ENCODE measurements at places on chromosomes 11 and 22. TPM values are rescaled to one million over a fixed set of nuclear protein-coding genes. Genes with fewer than 3 reads are reported as not detected.

- DNase-seq, result no peak
- H3K36me3 ChIP-seq, result no peaks in the 10 kb centered on the region
- H3K4me3 ChIP-seq, result peak overlapping the region; percentile 7
Observed at GRCh38 chr22:45455212-45455611, 41.7 kb downstream of the RIBC2 start.

DNA sequence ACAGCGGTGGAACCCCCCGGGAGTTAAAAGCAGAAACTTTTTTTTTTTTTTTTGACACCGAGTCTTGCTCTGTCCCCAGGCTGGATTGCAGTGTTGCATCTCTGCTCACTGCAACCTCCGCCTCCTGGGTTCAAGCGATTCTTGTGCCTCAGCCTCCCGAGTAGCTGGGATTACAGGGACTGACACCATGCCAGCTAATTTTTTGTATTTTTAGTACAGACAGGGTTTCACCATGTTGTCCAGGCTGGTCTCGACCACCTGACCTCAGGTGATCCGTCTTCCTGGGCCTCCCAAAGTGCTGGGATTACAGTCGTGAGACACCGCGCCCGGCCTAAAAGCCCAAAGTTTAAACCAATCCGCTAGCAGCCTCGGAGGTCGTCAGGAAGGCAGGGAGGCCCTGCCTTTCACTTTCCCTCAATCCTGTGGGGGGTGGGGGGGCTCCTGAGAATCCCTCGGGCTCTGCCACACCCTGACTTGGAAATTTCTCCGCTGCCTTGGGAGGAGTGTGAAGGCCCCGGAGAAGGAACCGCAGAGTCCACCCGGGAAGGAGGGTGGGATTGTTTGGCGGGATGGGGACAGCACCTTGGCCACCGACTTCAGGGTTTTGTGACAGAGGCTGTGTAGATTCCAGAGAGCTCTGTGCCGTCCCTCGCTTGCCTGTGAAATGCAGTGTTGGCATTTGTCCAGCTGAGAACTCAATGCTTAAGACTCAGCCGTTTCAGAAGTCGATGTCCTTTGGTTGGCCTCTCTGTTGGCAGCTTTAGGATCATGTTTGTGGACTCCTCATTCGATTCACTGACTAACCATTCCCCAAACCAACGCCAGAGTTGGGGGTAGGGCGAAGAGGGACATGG is 1.0 kb downstream of the ARHGAP8 start:
- H3K27me3 ChIP-seq, result no peaks in the 10 kb centered on the region
- H3K4me1 ChIP-seq, result peaks cover 51% of the 10 kb centered on the region
- H3K36me3 ChIP-seq, result no peaks in the 10 kb centered on the region
- no peak for DNase-seq

The CRYBB3 gene
- total RNA-seq, result 0.54 TPM

DNA sequence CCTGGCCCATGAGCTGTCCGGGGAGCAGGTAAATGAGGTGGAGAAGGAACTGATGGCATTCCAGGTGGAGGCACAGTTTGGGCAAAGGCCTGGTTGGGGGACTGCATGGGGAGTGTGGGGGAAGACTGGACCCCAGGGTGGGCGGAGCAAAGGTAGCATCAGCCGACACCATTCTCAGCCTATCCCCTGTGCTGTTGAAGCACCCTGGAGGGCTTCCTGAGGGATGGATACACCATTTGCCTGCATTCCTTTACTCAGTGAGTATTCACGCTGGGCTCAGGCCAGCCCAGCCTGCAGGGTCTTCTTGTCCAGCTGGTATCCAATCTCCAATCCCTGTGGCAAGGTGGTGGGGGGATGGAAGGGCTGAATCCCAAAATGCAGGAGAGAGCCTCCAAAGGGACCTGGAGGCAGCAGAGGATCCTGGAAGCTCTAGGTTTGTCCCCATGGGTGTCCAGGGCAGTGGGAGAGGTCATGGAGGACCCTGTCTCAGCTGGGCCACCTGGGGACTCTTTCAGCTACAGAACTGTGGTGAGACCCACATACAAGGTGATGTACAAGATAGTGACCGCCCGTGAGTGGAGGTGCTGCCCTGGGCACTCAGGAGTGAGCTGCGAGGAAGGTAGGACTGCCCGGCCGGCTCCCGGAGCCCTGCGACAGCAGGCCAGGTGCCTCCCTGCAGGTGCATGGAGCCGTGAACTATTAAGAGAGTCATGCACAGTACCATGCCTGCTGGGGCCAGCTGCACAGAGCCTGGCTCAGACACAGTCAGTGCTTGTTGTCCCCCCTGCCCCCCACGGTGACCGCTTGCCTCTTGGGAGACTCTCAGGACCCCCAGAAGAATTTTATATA is 9.5 kb downstream of the EMID1 start:
- DNase-seq, result no peak
- H3K27me3 ChIP-seq, result no peaks in the 10 kb centered on the region
- no peak overlapping the region for H3K27ac ChIP-seq
- no peaks in the 10 kb centered on the region for H3K36me3 ChIP-seq
- H3K4me3 ChIP-seq, result no peak overlapping the region

DNA sequence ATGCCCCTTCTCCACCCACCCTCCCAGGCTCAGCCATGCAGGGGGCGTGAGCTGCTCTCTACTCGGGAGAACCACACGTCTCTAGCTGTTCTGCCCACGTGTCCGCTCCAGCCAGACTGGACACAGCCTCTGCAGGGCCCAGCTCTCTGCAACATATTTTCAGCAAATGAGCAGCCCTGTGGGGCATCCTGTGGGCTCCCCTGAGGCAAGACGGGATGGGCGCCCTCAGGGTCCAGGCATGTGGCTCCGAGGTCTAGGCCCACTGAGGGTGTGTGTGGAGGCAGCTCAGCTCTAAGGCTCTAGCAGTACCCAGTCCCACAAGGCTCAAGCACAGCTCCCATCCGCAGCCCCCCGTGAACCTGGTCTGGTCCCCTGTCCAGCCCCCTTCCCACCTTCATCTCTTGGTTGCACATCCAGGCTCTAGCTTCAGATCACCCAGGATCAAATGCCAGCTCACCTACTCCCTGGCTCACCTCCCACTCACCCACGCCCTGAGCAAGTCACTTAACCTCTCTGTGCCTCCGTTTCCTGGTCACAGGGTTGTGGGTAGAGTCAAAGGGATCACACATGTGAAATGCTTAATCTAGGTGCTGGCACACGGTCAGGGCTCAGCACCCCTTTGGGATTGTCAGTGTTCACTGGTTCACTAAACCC is 57.8 kb upstream of the TCF20 start:
- DNase-seq, result no peak
- no peak overlapping the region for H3K27ac ChIP-seq
- no peak overlapping the region for H3K4me3 ChIP-seq
- H3K36me3 ChIP-seq, result no peaks in the 10 kb centered on the region
- H3K27me3 ChIP-seq, result no peaks in the 10 kb centered on the region

DNA sequence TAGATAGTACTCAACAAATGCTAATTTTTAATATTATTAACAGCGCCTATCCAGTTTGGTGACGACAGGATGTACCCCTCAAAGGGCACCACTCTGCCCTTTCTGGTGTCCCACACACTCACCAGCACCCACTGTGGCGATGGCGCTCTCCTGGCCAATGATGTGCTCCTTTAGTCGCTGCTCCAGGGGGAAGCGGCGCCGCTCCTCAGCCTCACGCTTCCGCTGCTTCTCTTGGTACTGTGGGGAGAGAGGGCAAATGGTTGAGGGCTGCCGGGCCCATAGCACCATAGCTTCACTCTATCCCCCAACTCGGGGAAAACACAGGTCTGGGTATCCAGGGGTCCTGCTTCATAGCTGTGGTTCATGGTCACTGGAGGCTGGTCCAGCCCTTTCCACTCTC is 73.0 kb upstream of the PHOX2A start:
- no peaks in the 10 kb centered on the region for H3K27me3 ChIP-seq
- no peaks in the 10 kb centered on the region for H3K4me1 ChIP-seq
- no peak overlapping the region for H3K27ac ChIP-seq

DNA sequence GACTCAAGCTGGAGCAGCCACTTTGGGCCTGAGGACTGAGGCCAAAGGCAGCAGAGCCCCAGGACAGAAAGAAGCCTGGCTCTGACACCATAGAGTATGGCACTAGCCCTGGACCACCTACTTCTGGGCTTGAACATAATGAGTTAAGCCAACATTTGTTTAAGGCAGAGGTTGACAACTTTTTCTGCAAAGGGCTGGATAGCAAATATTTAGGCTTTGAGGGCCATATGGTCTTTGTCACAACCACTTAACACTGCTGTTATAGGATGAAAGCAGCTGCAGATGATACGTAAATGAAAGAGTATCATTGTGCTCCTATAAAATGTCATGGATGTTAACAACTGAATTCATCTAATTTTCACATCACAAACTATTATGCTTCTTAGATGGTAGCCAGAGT is 16.6 kb downstream of the OSBP start:
- no peaks in the 10 kb centered on the region for H3K4me1 ChIP-seq
- H3K36me3 ChIP-seq, result peaks cover 62% of the 10 kb centered on the region
- H3K27me3 ChIP-seq, result no peaks in the 10 kb centered on the region
- no peak overlapping the region for H3K4me3 ChIP-seq

- no peaks in the 10 kb centered on the region for H3K36me3 ChIP-seq
- no peak for DNase-seq
- peaks cover 48% of the 10 kb centered on the region for H3K4me1 ChIP-seq
- peak overlapping the region; percentile 92 for H3K27ac ChIP-seq
- no peaks in the 10 kb centered on the region for H3K27me3 ChIP-seq
- peak overlapping the region; percentile 14 for H3K4me3 ChIP-seq
Observed at GRCh38 chr11:65560555-65561418, 2.6 kb upstream of the LTBP3 start.

- no peak overlapping the region for H3K27ac ChIP-seq
- peaks cover 2% of the 10 kb centered on the region for H3K4me1 ChIP-seq
- H3K4me3 ChIP-seq, result no peak overlapping the region
- H3K27me3 ChIP-seq, result peaks cover 54% of the 10 kb centered on the region
Observed at GRCh38 chr11:64686466-64687170, 36.4 kb downstream of the NRXN2 start.

GRCh38 chr22:42418811-42419242 is 13.4 kb downstream of the NFAM1 start:
- H3K36me3 ChIP-seq, result no peaks in the 10 kb centered on the region
- H3K27ac ChIP-seq, result peak overlapping the region; percentile 9
- no peaks in the 10 kb centered on the region for H3K27me3 ChIP-seq
- H3K4me1 ChIP-seq, result peaks cover 15% of the 10 kb centered on the region

- H3K4me1 ChIP-seq, result no peaks in the 10 kb centered on the region
- no peak for DNase-seq
- H3K36me3 ChIP-seq, result no peaks in the 10 kb centered on the region
- H3K27me3 ChIP-seq, result no peaks in the 10 kb centered on the region
- no peak overlapping the region for H3K27ac ChIP-seq
Observed at GRCh38 chr11:28842716-28843115, 734.5 kb downstream of the METTL15 start.

The MYRF gene
- total RNA-seq, result 428 TPM

The AIFM3 gene
- total RNA-seq, result 2.4 TPM

- no peak for DNase-seq
- H3K36me3 ChIP-seq, result peaks cover 37% of the 10 kb centered on the region
- no peak overlapping the region for H3K27ac ChIP-seq
- H3K27me3 ChIP-seq, result no peaks in the 10 kb centered on the region
Observed at GRCh38 chr11:44112091-44112821, 16.8 kb downstream of the EXT2 start.

DNA sequence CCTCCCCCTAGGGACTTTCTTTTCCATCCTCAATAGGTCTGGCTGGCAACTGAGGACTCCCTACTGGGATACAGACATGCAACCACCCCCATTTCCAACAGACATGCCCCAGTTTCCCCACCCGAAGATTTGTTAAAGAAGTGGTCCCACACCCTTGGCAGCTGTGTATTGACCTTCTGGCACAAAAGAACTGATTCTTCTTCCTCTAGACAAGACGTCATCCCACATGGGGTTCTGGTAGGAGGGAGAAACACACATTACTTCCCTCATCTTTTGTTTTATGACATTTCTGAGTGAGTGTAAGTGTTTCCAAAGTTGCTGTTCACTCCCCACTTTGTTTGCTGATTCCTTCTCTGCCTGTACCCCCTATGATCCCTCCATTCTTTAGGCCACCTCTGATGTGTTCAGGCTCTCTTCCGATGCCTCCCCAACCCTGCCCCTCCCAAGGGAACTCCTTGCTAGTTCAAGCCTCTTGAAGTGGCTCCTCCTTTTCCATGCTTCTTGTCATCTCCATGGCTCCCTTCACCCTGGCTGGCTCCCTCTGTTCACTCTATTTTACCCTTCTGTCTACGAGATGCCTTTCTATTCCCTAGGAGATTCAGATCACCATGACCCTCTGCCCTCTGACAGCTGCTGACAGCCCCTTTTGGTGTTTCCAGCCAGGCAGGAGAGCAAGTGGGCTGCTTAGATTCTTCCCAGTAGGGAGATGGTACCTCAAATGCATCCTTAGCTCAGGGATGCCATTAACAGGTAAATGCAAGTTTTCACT is 4.3 kb downstream of the KIRREL3 start:
- H3K27ac ChIP-seq, result no peak overlapping the region
- peaks cover 6% of the 10 kb centered on the region for H3K4me1 ChIP-seq
- DNase-seq, result no peak
- no peak overlapping the region for H3K4me3 ChIP-seq

GRCh38 chr11:15144347-15144746 is 29.6 kb downstream of the INSC start:
- no peak for DNase-seq
- H3K27me3 ChIP-seq, result peaks cover 27% of the 10 kb centered on the region
- no peak overlapping the region for H3K4me3 ChIP-seq
- H3K36me3 ChIP-seq, result no peaks in the 10 kb centered on the region
- H3K27ac ChIP-seq, result no peak overlapping the region

The PGR gene
- total RNA-seq, result 0.29 TPM

The SCGB1D2 gene
- total RNA-seq, result not detected

DNA sequence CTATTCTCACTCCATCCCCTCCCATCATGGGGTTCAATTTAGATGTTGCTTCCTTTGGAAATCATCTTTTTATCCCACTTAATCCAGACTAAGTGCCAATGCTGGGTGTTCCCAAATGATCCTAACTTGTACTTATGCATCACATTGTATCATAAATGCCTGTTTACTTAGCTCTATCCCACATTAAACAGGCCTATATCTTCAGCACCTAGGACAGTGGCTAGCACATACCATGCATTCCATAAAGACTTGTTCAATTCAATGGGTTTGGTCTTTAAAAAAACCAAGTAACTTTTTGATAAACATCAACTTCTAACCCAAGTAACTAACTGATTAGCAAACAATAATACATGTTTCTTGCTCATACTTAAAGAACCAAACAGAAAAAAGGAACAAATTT is 40.6 kb downstream of the RSF1 start:
- DNase-seq, result no peak
- no peak overlapping the region for H3K27ac ChIP-seq
- no peak overlapping the region for H3K4me3 ChIP-seq

The CASP5 gene
- not detected for total RNA-seq

DNA sequence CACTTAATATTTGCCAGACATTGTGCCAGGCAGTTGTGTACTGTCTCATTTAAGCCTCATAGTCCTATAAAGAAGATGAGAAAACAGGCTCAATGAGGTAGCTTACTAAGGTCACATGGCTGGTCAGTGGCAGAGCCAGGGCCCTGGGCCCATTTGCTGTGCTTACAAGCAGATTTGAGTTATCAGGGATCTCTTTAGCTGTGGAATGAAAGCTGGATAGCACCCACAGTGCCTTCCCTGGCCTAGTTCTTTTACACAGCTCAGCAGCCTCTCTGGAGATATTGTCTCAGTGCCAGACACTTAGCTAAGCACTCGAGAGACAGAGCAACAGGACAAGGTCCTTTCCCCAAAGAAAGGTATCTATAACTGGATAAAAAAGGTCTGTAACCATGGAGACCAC is 6.1 kb downstream of the TMEM86A start:
- H3K27ac ChIP-seq, result peak overlapping the region; percentile 76
- no peak for DNase-seq
- no peaks in the 10 kb centered on the region for H3K36me3 ChIP-seq
- peaks cover 33% of the 10 kb centered on the region for H3K27me3 ChIP-seq
- no peak overlapping the region for H3K4me3 ChIP-seq

The MMP10 gene
- not detected for total RNA-seq

GRCh38 chr11:85665733-85666132 is 804 bp upstream of the CREBZF start:
- peaks cover 6% of the 10 kb centered on the region for H3K36me3 ChIP-seq
- H3K4me1 ChIP-seq, result peaks cover 26% of the 10 kb centered on the region
- no peaks in the 10 kb centered on the region for H3K27me3 ChIP-seq
- DNase-seq, result no peak
- H3K27ac ChIP-seq, result peak overlapping the region; percentile 64

All from mesothelial cell of epicardium (in vitro differentiated cells).